MV-4-11 (cell line): ENCODE measurements at places on chromosomes 7 and 10.
A peak's percentile ranks its signal among the peaks of the same experiment; 100 is the strongest.

- no peak for DNase-seq
These were observed 106.9 kb upstream of the RHEB start for GRCh38 chr7:151626422-151627115.

DNA sequence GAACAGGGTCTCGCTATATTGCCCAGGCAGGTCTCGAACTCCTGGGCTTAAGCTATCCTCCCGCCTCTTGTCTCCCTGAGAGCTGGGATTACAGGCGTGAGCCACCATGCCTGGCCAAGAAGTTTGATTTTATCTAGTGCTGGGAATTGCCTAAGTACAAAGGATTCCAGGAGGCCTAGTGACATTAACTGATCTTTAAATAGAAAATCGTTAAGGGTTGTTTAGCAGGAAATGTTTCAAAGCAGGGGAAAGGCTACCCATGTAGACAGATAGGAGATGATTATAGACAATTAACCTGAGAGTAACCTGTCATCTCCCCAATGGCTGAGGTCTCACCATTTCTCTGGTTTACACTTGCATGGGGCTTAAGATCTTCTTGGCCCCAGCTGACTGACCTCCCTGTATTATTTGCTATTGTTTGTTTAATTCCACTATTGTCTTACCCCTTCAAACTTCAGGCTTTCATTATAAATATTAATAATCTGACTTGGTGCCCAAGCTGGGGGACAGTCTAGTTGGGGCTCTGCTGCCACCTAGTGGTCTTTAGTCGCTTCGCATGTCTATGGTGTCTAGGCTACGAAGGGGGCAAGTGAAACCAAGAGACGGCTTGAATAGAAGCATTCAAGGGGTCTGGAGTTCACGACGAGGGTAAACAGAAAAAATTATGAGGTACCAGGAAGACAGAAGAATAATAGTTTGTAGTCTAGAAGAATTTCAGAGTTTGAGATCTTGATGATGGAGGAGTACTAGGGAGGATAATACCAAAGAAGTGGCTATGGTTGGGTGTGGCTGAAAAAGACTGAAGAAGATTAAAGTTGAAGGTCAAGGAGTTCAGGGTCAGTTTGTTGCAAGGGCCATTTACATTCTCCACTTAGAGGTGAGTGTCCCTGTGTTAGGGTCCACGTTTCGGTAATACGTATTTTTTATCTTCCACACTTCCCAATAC lies 40.4 kb upstream of the BPGM start:
- DNase-seq = peak; percentile 28

GRCh38 chr7:7529328-7529727 lies 6.3 kb downstream of the COL28A1 start:
- DNase-seq = no peak

DNA sequence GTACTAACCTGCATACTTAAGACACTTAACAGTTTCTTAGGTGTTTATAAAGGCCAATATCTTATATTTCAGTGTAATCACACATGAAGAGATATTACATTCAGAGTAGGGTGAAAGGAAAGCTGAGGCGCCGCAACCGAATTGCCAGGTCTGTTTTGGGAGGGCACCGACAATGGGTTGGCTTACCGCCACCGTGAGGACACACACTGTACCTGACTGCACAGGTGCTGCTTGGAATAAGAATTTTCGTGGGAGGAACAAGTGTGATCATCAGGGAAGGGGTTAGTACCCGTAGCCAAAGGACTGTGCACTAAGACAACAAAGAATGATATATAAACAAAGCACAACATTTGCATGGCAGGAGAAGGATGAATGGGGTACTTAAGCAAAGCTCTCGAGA lies 591.8 kb downstream of the SUGCT start:
- no peak for DNase-seq

GRCh38 chr10:73209705-73210104 lies 37.4 kb downstream of the DNAJC9 start:
- no peak for DNase-seq

GRCh38 chr7:134774119-134774518 lies 5.3 kb upstream of the CALD1 start:
- no peak for DNase-seq

DNA sequence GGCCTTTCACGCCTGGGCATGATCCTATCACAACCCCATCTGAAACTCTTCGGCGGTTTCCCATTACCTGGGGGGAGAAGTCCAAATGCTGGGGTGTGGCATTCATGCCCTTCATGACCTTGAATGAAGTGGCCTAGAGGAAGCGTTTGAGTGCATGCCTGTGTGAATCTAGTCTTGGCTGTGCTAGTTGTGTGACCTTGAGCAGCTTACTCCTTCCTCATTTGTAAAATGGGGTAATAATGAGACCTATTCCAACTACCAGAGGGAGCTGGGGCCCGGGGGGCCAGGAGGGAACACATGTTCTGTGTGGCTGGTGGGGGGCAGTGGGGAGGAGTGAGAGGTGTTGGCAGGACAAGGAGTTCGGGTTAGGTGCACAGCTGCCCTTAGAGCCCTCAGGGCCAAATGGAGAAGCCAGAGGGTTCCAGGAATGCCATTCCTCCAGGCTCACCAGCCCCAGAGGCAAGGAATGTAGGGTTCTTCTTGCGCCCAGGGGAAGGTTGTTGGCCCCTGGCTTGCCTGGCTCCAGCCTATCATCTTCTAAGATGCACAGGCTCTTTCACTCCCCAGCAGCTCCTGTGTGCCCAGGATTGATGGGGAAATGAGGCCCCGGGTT lies 21.3 kb upstream of the TBRG4 start:
- no peak for DNase-seq

DNA sequence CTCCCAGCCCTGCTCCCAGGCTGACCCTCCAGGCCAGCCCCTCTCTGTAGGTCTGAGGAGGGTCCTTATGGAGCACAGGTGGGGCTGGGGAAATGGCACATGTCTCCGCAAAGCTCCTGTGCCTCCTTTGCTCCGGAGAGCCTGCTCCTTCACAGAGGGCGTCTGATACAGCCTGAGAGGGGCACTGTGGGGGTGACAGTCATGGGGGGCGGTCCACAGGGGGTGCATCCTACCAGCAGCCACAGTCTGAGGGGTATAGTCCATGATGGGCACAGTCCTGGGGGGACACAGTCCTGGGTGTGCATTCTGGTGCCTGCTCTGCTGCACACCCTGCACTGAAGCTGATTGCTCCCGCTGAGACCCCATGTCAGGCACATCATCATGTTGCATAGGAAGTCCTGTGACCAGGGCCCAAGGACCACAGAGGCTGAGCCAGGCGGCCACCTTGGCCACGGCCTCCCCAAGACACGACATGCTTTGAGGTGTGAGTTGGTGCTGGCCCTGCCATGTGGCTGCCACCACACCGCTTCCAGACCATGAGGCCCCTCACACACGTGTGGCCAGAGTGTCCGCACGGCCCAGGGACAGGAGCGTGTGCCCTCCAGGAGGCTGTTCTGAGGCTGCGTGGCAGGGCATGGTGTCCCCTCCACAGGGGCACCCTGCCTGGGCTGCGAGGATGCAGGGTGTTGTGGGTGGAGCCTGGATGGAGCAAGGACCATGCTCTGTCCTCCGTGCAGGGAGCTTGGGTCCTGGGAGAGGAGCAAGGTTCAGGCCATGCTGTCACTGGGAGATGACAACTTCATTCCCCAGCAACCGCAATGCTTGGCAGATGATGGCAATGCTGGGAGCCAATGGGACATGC lies 59.2 kb downstream of the PWWP2B start:
- no peak for DNase-seq
